Muscle of arm (tissue), 14 donors: ENCODE measurements at places on chromosomes 4 and X. TPM values are rescaled to one million over a fixed set of nuclear protein-coding genes. Genes with fewer than 3 reads are reported as not detected.

DNA sequence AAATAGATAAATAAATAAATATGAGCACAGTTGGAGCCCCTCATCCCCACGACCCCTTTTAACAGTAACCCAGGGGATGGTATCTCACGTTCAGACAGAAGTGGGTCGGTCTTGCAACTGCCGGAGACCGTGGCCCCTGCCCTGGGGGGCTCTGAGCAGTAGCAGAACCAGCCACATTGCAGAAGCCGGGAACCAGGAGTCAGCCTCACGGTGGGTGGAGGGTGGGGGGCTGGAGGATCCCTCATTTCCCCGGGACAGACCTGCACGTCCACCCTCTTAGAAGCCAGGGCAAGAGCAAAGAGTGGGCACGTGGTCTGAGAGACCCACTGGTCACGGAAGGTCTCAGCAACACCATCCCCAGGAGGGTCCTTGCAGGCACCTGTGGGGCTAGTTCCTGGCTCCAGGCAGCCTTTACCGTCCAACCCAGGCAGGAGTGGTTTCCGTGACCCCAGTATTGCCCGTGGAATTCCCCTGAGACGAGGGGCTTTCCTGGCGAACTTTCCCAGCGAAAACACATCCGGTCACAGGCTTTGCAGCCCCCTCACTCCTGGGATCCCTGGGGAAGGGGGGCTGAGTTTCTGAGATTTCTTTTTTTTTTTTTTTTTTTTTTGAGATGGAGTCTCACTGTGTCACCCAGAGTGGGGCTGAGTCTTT, 8.8 kb upstream of the IL3RA start:
- DNase-seq = no peak

DNA sequence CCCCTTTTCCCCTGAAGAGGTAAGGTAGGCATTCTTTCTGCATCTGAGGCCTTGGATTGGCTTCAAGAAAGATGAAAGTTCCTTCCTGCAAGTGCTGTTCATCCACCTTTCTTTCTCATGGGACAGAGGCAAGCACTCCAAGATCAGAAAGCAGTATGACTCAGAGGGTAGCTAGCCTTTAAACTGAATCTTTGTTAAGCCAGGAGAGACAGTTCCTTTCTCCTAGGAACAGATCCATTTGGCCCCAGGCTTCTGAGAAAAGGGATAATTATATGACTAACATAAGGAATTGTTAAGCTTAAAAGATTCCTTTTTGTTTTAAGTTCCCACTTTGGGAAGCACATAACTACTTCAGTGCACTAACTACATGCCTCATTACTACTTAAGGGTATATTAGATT, 192.0 kb downstream of the PPP3CA start:
- DNase-seq = no peak

- no peak for DNase-seq
Measured at GRCh38 chr4:3243136-3243780, 5.7 kb upstream of the MSANTD1 start.

ATP1B4 gene
- polyA plus RNA-seq = 201 TPM

DNA sequence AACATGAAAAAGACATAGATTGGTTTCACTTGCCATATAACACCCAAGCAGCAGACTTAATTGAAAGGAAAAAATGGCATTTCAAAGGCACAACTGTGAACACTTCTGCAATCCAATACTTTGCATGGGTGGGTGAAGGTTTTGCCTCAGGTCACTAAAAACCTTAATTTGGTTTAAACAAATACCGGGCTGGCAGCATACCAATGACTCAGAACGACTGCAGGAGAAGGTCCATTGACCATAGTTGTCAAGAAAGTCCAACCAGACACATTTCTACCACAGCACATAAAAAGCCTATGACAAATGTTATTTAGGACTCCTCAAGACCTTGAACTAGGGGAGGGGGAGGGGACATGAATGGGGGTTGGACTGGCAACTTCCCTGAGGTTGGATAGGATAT, 183.6 kb upstream of the TRPC5 start:
- no peak for DNase-seq
